ENCODE measurements at places on chromosomes 13 and 19.

GRCh38 chr13:112391746-112392145 lies 15.6 kb downstream of the SPACA7 start:
- no peak for DNase-seq

DNA sequence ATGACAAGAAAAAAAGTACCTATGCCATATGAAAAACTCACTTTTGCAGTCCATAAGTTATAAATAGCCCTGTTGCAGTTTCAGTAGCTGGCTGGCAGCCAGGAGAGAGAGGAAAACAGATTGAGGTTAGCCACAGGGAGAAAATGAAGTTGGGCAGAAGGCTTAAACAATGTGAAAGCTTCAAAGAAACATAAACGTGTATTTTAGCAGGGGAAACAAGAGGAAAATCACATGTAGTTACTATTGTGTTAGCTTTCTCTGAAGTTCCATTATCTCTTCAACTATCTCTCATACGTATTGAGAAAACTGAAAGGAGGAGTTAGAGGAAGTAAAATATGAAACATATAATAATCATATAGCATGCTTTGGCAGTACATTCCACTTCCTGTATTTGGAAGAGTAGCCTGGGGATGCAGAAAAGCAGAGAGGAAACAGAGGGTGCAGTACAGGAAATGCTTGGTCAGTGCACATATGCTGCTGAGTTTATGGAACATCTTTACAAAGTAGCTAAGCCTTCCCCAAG lies 1551.1 kb downstream of the EFNB2 start:
- peak; percentile 20 for DNase-seq

DNA sequence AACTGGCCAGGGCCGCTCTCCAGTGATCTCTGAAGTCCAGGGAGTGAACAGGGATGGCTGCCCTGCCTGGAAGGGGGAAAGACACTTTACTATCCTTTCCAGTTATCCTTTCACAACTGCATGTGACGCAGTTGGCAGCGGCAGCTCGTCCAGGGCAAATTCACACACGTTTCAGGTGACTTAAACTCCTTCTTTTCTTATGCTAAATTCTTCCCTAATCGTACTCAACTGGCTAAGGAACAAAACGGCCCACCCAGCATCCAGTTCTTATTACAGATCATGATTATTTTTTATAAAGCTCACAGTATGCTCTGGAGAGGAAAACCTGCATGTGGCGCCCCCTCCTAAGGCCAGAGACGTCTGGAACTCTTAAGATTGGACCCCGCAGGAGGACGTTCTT lies 767.1 kb downstream of the UQCRFS1 start:
- DNase-seq = no peak

DNA sequence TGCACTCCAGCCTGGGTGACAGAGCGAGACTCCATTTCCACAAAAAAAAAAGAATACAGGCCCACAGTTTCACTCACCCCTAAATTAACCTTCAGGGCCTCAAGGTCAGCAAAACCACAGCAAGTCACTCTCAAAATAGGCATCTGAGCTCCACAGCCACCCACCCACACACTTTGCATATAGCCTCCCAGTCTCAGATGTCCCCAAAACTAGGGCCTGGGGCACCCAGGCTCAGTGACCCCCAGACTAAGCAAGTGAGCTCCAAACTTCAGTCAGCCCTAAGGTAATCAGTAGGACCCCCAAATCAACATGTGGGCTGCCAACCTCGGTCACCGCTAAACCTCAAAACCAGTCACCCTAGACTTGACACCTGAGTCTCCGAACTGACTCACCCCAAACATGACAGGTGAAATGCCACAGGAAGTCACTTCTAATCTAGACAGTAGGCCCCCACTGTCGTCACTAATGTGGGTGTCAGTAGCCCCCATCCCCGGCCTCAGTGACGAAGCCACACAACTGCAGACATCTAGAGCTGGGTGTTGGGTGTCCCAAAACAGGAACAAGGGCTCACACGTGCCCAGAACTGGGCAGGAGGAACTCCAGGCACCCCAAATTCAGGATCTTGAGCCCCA lies 13.9 kb downstream of the RABAC1 start:
- peak; percentile 88 for DNase-seq

DNA sequence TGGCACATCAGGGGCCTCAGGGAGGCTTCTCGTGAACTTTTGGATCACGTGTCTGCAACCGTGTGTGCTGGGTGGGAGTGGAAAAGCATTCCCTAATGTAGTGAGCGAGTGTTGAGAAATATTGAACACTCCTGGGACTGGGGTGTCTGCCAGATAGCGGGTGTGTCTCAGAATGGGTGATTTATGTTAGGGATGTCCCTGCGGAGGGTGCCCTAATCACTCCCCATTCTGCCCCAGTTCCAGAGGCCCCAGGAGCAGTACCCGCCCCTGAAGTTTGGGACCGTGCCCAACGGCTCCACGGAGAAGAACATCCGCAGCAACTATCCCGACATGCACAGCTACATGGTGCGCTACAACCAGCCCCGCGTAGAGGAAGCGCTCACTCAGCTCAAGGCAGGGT lies 24.2 kb upstream of the GRWD1 start:
- DNase-seq = no peak

DNA sequence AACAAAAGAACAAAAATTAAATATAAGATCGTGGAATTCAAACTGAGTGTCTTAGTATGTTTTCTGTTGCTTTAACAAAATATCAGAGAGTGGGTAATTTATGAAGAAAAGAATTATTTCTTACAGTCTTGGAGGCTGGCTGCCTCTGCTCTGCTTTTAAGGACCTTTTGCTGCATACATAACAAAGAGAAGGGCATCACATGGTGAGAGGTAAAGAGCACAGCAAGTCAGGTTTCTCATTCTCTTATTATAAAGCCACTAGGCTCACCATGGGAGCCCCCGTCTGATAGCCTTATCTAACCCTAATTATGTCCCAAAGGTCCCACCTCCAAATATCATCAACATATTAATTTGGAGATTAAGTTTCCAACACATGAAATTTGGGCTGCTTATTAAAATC lies 231.3 kb downstream of the SLITRK6 start:
- DNase-seq = no peak

DNA sequence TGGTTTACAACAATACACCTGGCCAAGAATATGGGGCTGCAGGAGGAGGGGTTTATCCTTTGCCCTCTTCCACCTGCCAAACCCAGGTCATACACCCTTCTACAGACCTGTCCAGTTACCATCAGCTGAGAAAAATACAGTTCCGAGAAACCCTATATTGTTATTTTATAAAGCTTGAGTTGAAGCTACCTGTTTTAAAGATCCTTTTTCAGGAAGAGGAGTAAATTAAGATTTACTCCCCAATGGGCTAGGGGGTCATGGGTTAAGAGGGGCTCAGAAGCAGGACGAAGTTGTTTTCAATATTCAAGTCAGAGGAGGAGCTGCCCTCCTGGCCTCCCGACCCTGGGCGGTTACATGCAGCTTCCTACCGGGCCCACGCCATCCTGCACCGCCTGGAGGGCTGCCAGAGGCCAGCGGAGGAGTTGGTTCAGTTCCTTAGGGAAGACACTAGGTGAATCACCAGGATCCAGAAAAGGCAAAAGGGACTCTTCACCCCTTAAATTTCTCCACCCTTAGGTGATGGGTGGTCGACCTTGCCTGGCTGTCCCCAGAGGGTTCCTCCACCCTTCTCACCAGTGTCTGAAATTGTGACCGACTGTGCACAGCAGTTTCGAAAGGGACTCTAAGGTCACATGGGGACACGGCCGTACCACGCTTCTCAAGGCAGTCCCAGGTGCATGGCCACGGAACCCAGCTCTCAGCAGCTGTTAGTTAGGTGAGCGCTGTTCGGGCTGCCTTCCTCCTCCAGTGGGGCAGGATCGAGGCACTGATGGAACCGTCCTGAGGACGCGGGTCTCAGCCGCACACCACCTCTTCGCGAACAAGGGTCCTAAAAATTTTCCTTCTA lies 1.2 kb downstream of the GJB2 start:
- no peak for DNase-seq

DNA sequence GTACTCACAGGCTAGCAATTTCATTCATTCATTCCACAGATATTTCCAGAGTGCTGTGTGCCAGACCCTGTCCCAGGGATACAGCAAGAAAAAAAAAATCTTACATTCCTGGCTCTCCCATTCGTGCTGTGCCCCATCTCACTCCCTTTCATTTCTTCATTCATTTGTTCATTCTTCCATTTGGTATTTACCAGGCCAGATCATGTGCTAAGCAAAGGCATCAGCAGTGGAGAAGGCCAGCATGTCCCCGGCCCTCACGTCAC lies 2.3 kb downstream of the MAP3K10 start:
- no peak for DNase-seq

- no peak for DNase-seq
Measured at GRCh38 chr19:6970443-6970842, 50.8 kb downstream of the MBD3L2B start.

DNA sequence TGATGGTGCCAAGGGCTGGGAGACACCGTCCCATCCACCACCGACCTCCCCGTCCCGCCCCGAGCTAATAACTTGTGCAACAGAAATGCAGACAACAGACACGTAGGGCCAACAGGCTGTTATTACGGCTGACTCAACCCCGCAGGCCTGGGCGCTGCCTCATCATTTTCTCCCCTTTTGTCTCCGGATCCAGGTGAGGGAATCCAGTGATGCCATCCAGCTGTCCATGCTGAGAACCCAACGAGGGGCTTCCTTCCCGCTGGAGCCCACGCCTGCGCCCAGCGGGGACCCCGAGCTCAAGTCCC lies 6.4 kb upstream of the DIRAS1 start:
- no peak for DNase-seq

DNA sequence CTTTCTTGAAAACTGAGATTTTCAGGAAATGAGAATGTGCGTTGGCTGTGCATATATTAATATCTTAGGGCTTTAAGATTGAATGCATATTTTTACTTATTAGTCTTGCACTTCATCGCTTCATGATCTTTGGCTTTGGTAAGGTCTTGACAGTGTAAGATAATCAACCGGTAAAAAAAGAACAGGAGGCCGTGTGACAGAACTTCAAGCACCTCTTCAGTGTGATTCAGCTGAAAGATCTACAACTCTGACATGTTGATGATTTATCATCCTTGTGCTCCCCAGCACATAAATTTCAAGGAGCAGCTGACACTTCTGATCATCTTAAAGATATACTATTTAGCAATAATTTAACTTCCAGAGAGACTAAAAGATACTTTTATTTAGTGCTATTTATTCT lies 195.1 kb downstream of the HS6ST3 start:
- no peak for DNase-seq

- DNase-seq = no peak
Measured at GRCh38 chr13:25982907-25983306, 68.9 kb downstream of the SHISA2 start.

DNA sequence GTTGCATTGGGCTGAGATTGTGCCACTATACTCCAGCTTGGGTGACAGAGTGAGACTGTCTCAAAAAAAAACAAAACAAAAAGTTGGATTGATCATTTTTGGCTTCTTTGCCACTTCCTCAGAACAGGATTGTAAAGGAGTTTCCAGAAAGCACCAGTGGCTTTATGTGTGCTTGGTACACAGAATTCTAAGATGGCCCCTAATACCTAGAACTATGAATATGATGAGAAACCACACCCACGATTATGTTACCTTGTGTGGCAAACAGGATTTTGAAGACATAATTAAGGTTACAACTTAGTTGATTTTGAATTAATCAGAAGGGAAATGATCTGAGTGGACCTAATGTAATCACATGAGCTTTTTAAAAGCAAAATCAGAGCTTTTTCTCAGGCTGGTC lies 26.5 kb downstream of the CEACAM1 start:
- no peak for DNase-seq

DNA sequence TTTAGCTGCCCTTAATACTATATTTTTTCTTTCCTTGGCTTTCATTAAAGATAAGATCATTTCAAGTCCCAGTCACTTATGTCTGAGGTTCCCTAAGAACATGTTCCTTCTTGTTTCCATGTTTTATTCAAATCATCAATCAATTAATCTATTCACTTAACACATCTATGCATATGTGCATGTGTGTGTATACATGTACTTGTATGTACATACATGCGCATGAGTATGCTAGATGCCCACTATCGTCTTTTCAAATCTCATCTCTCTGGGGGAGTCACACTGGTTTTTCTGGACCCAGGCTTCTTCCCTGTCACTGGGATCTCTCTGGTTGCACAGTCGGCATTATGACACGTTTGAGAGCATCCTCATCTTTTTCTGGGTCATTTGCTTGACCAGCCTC lies 108.9 kb downstream of the ZNF536 start:
- DNase-seq = no peak

DNA sequence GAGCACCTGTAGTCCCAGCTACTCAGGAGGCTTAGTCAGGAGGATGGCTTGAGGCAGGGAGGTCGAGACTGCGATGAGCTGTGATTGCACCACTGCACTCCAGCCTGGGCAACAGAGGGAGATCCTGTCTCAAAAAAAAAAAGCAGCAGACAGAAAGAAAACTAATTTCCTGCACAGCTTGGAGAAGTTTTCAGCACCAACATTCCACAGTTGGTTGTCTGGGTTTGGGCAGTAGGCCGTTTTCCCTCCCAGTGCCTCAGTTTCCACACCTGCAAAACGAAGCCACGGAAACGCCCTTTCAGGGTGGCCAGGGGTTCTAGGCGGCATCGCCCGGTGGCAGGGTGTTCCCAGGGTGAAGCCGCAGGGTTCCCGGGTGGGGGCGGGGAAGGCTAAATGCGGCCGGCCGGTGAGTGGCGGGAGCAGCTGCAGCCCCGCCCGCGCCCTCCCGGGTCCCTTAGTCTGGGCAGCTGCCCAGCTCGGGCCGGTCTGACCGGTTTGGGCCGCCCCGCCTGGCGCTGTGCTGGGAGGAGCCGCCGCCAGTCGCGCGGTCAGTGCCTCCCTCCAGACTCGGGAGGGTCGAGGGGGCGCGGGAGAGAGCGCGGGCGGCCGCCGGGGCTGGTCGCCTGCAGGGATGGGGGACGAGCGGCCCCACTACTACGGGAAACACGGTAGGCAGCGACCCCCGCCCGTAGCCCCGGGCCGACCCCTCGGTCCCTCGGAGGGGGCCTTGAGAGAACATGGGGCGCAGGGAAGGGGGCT lies at the start of gene SLC44A2:
SLC44A2 (plus strand) TSS at position 551 of the 759 bp plus-strand sequence; CDS start at position 632, 81 bp downstream.
- DNase-seq = no peak

DNA sequence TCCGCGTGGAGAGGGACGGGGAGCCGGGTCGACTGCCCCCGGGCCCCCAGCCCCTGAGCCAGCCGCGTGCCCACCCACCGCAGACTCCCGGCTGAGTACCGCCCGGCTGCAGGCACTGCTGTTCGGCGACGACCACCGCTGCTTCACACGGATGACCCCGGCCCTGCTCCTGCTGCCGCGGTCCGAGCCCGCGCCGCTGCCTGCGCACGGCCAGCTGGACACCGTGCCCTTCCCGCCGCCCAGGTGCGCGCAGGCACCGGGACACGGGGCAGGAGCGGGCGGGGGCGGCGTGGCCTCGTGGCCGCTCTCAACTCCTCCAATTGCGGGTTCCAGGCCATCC lies 1.6 kb downstream of the AMH start:
- DNase-seq = no peak

Measured in stimulated activated CD4-positive, alpha-beta T cell treated with anti-CD3 and anti-CD28 coated beads, Interleukin-15, amount 100 ng/mL, for 48 hours (primary cell).